ENCODE measurements at places on chromosomes 12 and 14.

- peak; percentile 45 for DNase-seq
Observed at GRCh38 chr12:120314220-120314619, 12.1 kb downstream of the SIRT4 start.

- peak; percentile 47 for DNase-seq
Observed at GRCh38 chr12:132279184-132279889, 50.1 kb downstream of the GALNT9 start.

GRCh38 chr14:30069536-30069935 lies 141.9 kb upstream of the PRKD1 start:
- DNase-seq: no peak

DNA sequence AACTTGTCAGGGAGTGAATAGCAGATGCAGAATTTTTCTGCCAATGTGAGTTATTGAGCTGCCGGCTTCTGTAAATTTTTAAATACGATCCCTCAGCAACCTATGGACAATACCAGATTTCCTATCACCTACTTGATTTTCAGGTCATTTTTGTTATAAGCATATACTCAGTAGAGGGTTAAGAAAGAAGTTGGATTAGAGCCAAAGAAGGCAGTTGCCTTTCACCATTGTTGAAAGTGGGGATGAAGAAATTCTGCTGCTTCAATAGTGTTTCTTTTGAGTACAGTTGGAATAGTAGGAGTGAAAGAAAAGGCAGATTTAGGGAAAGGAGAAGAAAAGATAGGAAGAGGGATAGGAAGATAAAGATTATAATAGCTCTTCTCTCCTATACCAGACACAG lies 197.1 kb downstream of the ATP23 start:
- no peak for DNase-seq

GRCh38 chr12:22821985-22822384 lies 197.0 kb downstream of the ETNK1 start:
- DNase-seq: no peak

GRCh38 chr12:89733579-89734201 lies 25.1 kb upstream of the ATP2B1 start:
- peak; percentile 99 for DNase-seq

DNA sequence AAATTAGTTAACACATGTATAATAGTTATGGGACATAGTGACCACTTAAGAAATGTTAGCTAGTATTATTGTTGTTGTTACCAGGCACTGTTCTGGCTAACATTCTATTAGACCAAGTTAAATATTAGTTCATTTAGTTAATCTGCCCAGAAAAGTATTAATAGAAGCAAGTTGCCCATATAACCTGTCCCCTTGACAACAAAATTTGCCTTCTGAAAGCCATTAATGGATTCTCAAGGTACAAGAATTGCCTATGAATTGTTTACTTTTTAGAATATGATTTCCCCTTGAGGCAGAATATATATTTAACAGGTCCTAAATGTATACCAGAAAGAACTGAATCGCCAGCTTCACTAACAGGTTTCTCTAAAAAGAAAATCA lies 167.3 kb upstream of the TMCC3 start:
- no peak for DNase-seq

DNA sequence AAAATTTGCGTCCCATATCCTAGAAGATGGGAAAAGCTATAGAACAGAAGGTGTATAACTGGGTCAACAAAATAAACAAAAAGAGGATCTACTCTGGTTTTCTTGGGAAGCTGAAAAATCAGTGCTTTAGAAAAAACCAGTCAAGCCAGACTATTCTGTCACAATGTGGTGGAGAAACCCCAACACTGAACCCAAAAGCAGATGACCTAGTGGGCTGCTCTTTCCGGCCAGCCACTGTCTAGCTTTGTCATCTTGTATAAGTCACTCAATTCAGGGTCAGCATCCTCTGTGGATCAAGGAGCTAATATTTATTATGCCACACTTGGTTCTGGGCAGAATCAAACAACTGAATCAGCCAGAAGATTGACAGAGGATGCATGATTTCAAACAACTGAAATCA lies 26.6 kb upstream of the TMCC3 start:
- no peak for DNase-seq

DNA sequence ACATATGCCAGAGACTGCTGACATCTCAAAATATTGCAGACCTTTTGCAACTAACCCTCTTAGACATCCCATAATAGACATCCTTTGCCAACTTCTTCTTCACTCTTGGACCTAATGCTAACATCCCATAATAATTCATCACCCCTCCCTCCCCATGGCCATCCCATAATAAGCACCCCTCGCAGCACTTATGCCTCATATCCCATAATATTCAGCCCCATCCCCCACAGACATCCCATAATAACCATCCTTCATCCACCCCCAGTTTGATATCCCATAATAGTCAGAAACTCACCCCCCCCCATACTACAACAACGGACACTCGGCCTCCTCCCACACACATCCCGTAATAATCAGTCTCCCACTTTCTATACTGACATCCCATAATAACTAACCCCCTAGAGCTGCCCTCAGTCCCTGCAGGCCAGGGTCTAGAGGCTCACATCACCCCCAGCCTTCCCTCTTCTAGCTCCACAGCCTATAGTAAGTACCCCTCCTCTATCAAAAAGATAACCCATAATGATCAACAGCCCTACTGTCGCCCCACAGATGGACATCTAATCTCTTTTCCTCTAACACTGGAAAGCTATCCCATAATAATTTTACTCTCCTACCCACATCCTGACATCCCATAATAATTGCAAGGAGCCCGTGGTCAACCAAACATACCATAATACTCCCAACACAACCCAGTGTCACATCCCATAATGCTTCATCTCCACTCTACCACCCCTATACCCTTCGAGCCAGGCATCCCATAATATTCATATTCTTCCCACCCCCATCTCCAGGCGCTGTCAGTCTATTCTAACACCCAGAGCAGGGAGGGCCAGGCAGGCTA lies 792 bp upstream of the CHD4 start:
- DNase-seq: peak; percentile 92

DNA sequence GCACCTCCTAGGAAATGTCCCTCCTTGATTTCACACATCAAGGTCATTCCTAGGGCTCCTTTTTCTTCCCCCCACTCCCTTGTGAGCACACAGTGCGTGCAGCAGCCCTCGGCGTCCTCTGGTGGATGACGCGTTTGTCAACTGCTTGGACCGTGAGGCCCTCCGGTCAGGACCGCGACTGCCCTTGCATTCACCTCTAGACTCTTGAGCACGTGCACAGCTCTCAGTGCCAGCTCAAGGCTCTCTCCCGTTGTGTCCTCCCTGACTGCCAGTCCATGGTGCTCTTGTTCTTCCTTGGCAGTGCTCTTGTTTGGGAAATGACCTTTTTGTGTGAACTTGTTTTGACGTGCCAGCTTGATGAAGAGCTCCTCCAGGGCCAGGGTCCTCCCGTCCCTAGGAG lies 67.9 kb downstream of the TSPAN9 start:
- DNase-seq: no peak

GRCh38 chr12:25811656-25812126 lies 146.8 kb upstream of the RASSF8 start:
- DNase-seq: peak; percentile 55

- DNase-seq: no peak
Observed at GRCh38 chr14:100629696-100630095, 42.5 kb upstream of the BEGAIN start.

DNA sequence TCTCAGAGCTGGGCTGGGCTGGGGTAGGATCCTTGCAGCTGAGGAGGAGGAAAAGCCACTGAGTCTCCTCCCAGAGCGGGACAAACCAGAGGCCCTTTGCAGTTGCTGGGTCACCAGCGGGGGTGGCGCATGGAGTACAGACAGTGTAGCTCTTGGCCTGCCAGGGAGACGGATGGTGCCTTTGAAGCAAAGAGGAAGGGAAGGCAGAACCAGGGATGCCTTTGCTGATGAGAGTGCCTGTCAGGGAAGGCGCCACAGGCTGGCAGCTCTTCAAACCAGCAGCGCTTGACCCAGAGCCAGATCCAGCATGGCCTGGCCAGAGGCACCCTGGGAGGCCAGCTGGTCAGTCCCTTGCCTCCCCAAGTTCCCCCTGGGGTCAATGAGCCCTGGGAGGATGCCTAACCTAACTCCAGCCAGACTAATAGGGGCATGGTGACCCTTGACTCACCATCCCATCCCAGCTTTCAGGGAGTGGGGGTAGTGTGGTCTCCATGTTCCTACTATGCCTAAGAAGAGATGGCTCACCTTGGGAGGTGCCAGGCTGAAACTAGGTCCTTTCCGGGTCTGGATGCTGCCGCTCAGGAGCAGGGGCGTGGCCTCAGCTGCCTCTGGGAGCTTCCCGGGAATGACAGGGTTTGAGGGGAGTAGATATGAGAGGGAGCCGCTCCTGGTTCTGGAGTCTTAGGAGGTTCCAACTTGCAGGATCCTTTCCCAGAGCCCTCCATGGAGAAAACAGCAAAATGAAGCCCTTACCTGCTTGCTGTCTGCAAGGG lies 19.8 kb downstream of the VASH1 start:
- no peak for DNase-seq

DNA sequence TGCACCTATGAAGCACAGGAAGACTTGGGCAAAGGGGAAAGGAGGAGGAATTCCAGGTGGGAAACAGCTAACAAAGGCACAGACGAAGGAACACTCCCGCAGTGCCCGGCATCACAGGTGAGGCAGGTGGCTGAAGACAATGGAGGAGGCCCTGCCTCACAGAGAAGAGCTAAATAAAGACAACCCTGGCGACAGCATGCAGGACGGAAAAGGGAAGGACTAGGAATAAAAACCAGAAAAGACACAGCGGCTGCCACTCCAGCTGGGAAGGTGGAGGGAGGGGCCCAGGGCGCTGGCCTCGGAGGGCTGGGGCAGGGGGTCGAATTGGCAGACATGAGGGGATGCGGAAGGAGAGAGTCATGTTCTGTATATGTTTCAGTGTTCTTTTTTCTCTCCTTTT lies 43.0 kb upstream of the ANO2 start:
- no peak for DNase-seq

- peak; percentile 71 for DNase-seq
Observed at GRCh38 chr12:9634177-9634803, 26.6 kb upstream of the KLRB1 start.

DNA sequence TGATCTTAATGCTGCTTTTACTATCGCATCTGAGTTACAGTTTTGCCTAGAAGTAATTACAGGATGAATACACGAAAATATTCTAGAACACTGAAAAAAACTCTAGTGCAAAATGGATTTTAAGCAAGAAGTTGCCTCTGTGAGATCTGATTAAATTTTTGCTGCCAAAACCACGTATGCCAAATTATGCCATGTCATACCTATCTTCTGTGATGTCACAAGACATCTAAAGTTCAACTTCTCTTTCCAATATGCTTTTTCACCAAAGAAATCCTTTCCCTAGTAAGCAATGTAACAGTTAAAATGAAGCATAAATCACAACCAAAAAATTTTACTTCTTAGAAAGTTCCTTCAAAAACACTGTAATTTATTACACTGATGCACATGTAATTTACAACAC lies 39.6 kb downstream of the HECTD4 start:
- peak; percentile 48 for DNase-seq

Data from NB4 (cell line).